ENCODE measurements at places on chromosomes 4 and X.

- no peak for DNase-seq
Observed at GRCh38 chr4:138945840-138946239, 69.7 kb upstream of the NOCT start.

DNA sequence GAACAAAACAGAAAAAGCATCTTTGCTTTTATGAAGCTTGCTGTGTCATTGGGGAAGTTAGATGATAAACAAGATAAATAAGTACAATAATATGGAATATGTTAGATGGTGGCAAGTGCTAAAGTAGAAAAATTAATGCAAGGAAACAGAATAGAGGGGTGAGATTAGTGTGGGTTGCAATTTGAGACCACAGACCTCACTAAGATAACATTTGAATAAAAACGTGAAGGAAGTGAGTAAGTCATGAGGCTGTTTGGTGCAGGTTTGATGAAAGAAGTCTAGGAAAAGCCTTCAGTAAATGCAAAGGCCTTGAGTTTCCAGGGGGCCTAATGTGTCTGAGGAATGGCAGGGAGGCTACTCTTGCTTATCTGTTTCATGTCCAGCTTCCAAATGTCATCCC is 102.5 kb downstream of the CFAP299 start:
- DNase-seq = no peak

DNA sequence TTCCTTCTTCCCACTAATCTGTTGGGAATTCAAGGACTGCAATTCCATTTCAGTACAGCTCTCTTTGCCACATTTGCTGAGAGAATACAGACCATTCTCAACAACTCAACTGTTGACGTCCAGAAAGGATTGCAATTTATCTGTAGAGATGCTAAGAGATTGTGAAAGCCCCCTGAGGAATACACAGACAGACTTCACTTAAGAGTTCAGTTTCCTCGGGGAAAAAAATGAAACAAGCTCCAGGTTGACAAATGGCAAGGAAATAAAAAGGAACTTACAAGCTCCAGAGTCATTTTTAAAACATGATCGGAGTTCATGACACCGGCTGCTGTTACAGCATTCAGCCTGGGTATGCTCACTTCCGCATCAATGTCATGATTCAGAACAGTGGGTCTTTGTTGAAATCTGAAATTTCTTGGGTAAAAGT is 13.8 kb downstream of the TLR10 start:
- DNase-seq = no peak

- no peak for DNase-seq
Observed at GRCh38 chr4:6444582-6444981, 27.8 kb downstream of the PPP2R2C start.

DNA sequence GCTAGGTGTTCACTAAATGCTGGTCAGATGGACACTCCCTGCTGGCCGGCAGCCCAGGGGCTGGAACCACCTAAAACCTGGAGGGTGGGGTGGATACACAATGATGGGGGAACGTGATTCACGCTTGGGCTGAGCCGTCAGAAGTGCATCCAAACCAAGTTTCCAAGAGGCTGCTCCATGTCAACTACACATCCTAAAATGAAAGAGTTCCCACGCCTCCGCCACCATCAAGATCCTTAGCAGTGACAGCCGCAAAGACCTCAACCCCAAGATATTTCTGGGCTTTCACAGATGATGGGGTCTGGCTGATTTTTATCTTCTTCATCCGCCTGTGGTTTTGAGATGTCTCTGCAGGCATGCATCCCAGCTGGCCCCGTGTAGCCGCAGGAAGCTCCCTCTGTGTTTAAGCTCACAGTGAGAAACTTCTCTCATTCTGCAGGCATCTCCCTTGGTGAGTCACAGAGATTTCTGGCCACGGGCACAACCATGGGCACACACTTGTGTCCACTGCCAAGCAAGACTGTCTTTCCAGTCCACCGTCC is 84.4 kb downstream of the HTRA3 start:
- no peak for DNase-seq

DNA sequence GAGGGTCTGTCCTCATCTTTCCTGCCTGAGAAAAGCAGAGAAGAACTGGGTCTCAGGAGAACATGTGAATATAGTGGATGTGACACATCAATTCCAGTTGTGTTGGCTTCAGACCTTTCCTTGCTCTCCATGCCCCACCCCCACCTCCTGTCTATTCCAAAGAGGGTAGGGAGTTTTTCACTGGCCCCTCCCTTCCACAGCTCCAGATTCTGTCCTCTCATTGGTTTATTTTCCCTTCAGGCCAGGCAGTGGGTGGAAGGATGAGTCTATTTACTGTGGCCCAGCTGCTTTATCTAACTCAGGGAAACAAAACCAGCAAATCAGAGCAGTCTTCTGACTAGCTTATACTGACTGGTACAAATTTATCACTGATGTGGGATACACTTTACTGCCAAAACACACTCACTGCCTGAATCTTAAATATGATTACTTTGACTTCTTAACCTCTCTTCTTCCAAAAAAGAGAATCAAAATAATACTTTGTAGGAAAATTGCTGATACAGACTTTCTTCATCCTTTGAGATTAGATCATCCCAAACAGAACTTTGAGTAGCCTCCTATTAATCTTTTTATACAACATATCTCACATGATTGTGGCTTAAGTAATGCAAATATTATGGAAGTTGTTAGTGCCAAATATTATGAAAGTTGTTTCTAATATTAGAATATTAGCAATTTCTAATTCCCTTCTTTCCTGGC is 221.2 kb downstream of the MID1 start:
- no peak for DNase-seq

DNA sequence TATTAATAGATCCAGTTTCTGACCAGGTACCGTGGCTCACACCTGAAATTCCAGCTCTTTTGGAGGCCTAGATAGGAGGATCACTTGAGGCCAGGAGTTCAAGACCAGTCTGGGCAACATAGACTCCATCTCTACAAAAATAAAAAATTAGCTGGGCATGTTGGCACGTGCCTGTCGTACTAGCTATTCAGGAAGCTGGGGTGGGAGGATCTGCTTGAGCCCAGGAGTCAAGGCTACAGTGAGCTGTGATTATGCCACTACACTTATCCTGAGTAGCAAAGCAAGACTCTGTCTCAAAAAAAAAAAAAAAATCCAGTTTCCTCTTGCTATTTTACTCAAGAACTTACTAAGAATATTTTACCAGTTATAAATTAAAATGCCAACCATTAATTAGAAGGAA is 91.7 kb downstream of the SLC10A6 start:
- no peak for DNase-seq

DNA sequence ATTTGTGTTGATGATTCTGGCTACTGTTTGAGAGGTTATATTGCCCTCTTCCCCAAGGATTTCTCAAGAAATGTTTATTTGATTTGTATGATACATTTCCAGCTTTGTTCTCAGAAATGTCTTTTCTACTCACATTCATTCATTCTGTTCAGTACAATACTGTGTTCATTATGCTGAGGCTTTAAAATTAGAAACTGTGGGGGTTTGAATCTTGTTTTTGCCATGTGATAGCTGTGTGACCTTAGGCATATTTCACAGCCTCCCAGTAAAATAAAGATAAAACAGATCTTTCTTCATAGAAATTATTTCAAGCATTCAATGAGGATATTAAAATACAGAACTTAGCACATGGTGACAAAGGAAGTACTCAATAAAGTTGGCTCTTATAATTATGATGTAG is 123.9 kb downstream of the DMD start:
- no peak for DNase-seq

DNA sequence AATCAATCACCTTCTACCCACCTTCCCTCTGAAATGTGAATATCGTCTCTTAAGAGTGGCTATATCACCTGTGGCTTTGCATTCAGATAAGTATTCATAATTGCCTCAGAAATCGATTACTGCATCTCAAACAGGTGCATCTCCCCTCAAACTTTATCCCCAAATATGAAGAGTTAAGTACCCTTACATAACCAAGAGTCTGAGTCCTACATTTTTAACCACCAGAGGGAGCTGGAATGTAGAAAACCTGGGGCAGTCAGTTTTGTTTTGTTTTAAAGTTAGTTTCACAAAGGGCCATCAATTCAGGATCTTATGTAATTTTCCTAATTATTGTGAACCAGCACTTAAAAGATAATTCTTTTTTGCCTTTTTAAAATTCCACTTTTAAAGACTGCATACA is 5.7 kb downstream of the TCEANC start:
- DNase-seq = no peak

GRCh38 chrX:132023896-132024386 is 839 bp downstream of the STK26 start:
- DNase-seq = peak; percentile 13

DNA sequence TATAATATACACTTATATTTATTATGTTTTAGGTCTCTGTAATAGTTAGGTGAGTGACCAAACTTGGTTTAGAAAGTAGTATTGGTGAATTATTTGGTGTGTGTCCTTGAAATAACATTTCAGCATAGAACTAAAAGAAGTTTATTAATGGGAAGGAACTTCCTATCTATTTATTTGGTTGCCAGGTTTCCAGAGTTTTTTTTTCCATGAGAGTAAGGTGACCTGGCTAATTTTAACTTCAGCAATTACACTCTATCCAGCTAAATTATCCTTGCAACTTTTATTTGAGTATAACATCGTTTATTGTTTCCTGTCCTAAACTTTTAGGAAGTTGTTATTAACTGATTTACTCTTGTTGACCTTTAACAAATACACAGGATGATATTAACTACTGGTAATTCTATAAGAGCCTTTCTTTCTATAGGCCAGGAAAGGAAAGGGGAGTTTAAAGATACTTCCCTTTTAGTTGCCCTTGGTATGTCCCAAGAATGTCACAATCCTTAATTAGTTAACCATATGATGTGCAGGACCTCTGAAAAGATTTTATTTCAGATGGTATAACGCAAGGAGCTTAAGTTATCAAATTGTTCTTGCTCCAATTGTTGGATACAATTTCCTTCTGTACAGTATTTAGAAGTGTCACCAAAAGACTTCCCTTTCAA is 18.9 kb downstream of the PRDM8 start:
- no peak for DNase-seq

DNA sequence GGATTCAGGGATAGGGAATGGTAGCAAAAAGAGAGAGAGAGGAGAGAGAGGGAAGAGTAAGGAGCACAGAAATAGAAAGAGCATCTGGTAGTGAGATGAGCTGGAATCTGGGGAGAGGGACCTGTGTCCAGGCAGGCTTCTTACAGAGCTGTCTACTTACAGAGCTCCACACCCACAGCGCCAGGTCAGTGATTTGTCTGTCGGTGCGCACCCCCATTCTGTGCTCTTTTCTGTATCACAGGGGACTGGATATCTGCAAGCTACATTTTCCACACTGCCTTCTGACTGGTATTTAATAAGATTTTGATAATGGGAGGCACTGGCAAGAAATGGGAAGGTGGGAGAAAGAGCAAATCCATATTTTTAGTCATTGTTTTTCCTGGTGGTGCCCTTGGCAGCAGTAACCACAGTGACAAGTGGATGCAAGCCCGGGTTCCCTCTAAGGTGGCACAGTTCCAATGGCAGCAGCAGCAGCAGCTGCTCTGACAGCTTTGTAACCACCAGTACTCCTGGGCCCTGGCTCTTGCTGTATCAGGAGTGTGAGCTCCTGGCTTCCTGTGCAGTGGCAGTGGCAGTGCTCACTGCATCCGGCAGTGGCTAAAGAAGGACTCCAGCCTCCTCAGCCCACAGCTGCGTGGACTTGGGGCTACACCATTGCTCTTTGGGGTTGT is 300.5 kb downstream of the TRIML1 start:
- DNase-seq = no peak

GRCh38 chr4:147928400-147928799 is 196.5 kb downstream of the ARHGAP10 start:
- DNase-seq = no peak

GRCh38 chrX:6941041-6941440 is 206.5 kb upstream of the STS start:
- DNase-seq = no peak

GRCh38 chr4:159483782-159484741 is 381.2 kb downstream of the RAPGEF2 start:
- DNase-seq = no peak

DNA sequence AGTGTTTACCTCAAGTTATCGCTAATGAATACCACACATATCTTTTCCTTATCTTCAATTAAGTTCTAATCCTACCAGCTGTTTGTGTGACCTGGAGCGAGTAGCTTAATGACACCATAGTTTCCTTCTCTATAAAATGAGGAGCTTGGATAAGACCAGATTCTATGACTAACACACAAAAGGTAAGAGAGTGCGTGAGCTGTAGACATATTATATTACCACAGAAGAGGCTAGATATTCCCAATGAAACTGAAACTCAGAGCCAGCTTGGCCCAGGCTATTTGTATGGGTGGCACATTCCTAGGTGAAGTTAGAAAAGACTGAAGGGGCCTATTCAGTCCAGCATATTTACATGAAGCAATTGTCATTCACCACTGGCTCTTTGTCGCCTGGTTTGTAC is 30.2 kb downstream of the ASB5 start:
- DNase-seq = no peak

DNA sequence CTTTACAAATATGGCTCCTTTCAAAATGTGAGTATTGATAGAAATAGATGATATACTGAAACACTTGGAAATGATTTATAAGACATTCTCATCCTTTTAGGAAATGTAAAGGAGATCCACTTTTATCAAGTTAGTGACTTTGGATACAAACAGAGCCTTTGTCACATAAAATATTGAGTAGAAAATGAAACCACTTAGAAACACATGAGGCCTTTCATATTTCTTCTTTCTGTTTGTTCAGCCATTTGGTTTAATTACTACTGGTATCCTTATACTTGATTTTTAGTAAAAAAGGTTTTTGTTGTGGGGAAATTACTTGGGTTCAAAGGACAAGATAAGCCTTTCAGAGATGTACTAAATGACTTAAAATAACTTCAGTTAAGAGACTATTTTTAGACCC is 4.1 kb downstream of the STOX2 start:
- no peak for DNase-seq

- DNase-seq = no peak
Observed at GRCh38 chr4:139889901-139890300, 224.3 kb downstream of the MGST2 start.

DNA sequence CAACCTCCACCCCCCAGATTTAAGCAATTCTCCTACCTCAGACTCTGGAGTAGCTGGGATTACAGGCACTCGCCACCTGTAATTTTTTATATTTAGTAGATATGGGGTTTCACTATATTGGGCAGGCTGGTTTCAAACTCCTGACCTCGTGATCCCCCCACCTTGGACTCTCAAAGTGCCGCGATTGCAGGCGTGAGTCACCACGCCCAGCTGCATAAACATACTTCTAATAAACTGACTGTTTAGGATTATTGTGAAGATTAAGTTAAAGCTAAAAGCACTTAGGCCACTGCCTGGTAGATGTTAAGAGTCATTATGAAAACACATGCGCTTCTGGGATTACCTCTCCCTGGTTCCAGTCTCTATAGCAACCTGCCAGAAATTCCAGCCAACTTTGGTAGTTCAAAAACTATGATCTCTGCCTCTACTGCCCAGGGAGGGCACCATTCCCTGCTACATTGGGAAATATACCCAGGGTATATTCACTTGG is 30.2 kb upstream of the GRIA3 start:
- no peak for DNase-seq

GRCh38 chrX:18871161-18871890 is 112.6 kb downstream of the PHKA2 start:
- no peak for DNase-seq

DNA sequence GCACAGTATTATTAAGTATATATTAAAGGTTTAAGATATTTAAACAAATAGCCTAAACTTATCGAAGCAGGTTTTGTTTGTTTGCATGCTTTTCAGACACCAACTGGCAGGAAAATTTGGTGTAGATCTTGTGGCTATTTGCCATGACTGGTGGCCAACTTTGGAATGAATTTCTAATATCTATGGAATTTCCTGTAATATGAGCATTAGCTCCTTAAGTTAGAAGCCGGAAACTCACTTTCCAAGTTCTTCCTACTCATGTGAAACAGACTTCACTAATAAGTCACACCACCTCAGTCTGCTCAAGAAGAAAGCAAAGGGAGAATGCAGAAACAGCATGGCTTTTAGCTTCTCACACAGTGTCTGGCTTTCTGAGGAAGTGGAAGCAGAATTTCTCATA is 563.9 kb downstream of the GRXCR1 start:
- DNase-seq = no peak
